ENCODE measurements at places on chromosomes 12 and 14.

- no peak for DNase-seq
Measured at GRCh38 chr14:100609331-100609870, 22.2 kb upstream of the BEGAIN start.

DNA sequence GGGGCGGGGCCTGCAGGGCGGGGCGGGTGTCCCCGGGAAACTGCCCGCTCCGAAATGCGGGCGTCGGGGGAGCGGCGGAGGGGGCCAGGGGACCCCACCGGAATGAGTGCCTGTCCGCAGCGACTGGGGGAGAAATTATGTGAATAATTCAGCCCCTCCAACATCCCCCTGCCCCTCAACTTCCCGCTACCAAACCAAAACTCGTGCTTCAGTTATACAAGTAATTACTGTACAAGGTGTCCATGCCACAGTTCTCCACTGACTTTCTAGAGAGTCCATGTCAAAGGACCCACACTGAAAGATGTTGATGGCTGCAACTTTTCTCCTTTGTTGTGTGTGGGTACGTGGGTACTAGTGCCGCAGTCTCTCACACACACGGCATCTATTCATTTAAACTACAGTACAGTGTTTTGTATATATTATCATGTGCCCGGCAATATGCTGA lies 414 bp upstream of the CDK17 start:
- DNase-seq, result no peak

DNA sequence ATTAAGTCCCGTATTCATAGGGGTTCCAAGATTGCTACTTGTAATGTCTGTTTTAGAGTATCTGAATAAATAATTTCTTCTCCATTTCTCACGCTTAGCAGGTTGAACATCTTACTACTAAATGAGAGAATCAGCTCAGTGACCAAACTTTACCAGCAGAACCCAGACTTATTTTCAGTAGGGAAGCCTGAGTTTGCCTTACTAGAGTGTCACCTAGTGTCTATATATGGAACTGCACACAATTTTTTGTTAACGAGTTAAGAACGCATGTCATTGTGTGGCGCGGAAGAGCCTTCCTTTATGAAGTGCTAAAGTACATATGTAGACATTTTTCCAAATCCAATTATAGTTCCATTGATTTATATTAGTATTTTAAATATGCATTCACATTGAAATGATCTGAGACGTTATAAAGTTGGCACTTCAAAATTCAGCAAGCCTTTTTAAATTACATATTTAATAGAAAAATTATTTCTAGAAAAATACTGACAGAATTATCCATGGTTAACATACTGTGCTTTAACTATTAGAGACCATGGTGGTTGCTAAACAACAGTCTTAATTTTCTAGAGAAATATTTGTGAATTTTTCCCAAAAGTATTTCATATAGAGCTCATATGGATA lies 88.3 kb downstream of the RPS29 start:
- DNase-seq, result no peak

DNA sequence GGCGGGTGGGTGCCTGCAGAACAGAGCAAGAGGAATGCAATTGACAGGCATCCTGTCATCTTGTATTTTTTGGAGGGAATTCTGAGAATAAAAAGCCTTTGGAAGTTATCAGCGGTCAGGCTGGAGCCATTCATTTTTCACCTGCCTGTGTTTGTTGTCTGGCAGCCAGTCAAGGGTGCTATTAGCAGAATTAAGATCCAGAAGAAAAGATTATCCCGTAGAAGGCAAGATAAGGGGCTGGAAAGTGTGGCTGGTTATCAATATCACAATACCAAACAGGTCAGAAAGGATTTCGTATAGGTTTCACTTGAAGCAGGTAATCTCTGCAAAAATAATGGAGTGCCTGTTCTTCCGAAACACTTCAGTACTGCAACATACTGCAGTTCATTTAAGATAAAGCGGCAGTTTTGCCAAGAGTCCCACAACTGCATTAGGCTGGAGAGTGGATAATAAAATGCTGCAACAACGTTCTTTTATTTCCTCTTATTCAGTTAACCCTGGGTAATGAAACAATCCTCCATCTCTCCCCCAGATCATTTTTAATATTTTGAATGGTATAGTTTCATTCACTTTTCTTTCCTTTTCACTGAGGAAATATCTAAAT lies 171.2 kb upstream of the CDKN3 start:
- no peak for DNase-seq

- no peak for DNase-seq
Measured at GRCh38 chr12:19688532-19688931, 249.2 kb downstream of the AEBP2 start.

DNA sequence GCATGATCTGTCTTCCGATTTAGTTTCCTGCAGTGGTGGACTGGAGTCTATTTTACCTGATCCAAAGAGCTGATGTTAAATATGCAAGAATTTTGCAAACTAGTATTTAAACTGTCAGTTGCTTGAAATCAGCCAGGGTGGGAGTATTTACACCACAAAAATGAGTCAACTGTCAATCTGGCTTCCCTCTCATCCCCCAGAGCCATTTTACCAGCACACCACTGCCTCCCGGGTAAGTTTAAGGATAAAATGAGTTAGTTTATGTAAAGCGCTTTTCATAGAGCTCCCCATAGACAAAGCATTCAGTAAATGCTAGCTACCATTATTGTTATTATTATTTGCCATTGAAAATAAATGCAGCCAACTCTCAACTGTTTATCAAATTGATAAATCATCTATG lies 106.3 kb upstream of the FRMD6 start:
- DNase-seq, result no peak

DNA sequence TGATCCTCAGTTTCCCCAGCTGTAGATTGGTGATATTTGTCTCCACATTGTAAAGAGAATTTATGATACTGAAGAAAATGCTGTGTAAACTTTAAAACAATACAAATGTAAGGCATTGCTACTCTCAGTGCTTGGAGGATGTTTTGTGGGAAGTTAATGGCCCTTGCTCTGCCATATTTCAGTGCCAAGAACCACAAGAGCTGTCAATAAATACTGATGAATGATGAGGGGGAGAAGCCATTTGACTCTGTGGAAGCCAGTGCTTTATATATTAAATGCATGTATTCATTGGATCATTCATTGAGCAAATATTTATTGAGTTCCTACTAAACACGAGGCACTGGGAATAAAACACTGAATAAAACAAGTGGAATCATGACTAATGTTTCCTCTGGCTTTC lies 30.8 kb downstream of the CACNA1C start:
- DNase-seq, result no peak

GRCh38 chr14:96362071-96362964 lies 823 bp downstream of the ATG2B start:
- DNase-seq, result peak; percentile 5

- no peak for DNase-seq
Measured at GRCh38 chr14:97457575-97458085, 660.4 kb downstream of the VRK1 start.

GRCh38 chr12:109736552-109737108 lies 23.0 kb downstream of the FAM222A start:
- no peak for DNase-seq

GRCh38 chr12:31474751-31475150 lies 116.2 kb downstream of the DENND5B start:
- DNase-seq, result no peak

DNA sequence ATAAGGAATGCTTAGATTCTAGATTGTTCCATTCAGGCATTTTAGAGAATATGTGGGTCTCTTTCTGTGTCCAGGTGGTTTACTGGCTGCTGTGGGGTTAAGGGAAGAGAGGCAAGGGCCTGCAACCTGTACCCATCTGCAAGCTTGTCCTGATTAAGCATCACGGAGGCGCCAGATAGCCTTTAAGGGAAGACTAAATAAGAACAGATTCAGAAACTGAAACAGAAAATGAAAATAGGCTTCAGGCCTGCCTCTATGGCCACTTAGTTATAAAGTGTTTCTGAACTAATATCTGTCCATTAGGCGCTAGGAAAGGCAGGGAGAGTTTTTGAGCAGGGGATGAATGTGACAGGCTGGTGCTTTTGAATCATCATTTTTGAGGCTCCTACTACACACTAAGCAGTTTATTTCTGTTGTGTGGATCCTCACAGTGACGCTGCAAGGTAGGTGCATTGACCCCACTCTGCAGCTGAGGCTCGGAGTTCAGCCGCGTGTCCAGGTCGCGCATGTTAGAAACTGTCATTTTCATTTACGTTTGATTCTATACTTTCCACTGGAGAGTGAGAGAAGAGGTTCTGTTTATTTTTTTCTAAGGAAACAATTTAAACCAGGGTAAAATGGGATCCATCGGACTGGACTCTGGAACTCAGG lies 47.4 kb downstream of the SLC6A12 start:
- no peak for DNase-seq

DNA sequence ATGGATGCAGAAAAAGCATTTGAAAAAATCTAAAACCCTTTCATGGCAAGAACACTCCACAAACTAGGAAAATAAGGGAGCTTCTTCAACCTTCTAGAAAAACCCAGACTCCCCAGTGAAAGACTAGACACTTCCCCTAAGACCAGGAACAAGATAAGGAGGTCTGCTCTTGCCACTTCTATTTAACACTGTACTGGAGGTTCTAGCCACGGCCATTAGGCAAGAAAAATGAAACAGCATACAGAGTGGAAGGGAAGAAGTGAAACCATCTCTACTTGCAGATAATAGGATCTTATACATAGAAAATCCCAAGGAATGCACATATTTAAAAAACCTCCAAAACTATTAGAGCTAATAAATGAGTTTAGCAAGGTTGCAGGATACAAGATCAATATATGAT lies 42.3 kb downstream of the CHGA start:
- no peak for DNase-seq

GRCh38 chr14:24313913-24314312 lies 2.6 kb downstream of the LTB4R start:
- DNase-seq, result no peak

GRCh38 chr14:56846970-56847930 lies 37.0 kb upstream of the OTX2 start:
- no peak for DNase-seq

DNA sequence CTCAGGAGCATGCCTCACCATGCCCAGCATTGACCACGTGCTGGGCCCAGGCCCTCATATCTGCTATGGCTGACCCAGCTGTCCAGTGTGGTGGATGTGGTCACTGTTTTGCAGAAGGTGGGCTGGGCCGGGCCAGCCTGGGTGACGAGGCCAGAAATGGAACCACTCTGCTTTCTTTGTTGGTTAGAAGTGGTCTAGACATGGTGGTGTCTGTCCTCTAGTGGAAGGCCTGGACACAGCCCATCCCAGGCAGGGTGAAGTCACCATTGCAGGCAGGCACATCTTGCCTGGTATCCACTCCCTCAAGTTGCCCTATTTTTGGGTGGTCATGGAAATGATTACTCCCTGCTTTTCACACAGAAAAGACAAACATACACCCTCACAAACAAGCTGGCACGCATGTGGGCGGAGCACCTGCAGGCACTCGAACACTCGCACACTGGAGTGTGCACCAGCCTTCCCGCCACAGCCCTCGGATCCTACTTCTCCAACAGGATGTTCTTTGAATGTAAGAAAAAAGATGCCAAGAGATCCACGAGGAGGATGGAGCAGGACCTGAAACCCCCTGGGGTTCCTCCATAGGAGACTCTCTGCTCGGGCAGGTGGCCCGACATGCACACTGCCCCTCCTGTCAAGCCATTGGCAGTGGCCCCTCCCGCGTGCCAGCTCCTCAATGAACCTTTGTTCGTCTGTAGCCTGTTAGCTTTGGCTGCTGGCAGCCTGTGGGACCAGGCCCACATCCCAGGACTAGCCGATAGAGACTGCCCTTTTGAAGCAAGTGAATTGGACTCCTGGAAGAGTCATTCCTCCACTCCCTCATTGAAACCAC lies 38.4 kb downstream of the MLXIP start:
- no peak for DNase-seq

GRCh38 chr12:116515684-116516083 lies 43.5 kb upstream of the MAP1LC3B2 start:
- DNase-seq, result no peak

DNA sequence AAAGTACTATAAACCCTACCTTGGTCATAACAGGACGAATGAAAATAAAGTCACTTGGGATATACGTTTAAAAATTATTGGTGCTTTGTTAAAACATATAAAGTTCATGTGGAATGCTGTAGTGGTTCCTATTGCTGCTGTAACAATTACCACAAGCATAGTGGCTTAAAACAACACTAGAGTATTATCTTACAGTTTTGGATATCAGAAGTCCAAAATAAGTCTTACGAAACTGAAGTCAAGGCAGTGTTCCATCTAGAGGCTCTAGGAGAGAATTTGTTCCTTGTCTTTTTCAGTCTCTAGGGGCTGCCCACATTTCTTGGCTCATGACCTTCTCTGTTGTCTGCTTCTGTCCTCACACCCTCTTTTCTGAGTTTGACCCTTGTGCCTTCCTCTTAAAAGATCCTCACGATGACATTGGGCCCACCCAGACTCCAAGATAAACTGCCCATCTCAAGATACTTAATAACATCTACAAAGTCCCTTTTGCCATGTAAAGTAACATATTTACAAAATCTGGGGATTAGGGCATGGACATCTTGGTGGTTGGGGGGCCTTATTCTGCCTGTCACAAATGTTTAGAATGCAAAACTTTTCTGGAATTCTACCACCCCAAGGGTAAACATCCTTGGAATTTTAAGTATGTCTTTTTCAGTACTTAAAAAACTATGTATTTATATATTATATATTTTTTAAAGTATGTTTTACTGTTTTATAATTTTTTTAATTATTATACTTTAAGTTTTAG lies 178.1 kb downstream of the ETNK1 start:
- no peak for DNase-seq

- no peak for DNase-seq
Measured at GRCh38 chr12:25151476-25151875, 43.5 kb downstream of the DNAI7 start.

- no peak for DNase-seq
Measured at GRCh38 chr12:39538679-39539104, 80.9 kb downstream of the ABCD2 start.

DNA sequence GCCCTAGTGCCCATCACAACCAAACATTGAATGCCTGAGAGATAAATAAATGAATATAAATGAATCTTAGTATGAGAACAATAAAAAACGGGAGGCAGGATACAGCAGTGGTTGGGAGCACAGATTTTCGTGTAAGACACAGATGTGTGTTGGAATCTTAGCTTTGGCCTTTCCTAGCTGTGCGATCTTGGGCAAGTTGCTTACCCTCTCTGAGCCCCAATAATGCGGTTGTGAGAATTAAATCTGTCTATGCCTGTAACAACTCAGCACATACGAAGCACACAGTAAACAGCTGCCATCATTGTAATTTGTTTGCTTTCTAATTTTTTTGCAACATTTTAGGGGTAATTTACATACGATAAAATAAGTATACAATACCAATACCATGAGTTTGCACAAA lies 89.8 kb downstream of the SRRM4 start:
- no peak for DNase-seq

DNA sequence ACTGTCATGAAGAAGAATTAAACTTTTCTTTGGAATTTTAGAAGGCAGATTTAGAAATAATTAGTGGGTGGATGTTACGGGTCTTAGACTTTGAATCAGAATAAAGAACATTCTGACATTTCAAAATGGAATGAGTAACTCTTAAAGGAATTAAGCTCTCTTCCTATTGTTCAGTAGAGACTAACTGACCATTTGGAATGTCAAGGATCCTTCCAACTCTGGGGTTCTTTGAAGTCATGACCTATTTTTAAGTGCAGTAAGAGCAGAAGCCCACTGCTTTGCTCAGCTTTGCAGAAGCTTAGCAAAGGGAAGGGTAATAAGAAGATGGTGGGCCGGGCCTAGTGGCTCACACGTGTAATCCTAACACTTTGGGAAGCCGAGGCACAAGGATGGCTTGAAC lies 4.0 kb downstream of the CHURC1 start:
- no peak for DNase-seq

Data from activated naive CD8-positive, alpha-beta T cell treated with anti-CD3 and anti-CD28 coated beads, Interleukin-2, amount 50 U/mL, for 16 hours (primary cell).